ENCODE measurements at places on chromosomes 5 and 9.

DNA sequence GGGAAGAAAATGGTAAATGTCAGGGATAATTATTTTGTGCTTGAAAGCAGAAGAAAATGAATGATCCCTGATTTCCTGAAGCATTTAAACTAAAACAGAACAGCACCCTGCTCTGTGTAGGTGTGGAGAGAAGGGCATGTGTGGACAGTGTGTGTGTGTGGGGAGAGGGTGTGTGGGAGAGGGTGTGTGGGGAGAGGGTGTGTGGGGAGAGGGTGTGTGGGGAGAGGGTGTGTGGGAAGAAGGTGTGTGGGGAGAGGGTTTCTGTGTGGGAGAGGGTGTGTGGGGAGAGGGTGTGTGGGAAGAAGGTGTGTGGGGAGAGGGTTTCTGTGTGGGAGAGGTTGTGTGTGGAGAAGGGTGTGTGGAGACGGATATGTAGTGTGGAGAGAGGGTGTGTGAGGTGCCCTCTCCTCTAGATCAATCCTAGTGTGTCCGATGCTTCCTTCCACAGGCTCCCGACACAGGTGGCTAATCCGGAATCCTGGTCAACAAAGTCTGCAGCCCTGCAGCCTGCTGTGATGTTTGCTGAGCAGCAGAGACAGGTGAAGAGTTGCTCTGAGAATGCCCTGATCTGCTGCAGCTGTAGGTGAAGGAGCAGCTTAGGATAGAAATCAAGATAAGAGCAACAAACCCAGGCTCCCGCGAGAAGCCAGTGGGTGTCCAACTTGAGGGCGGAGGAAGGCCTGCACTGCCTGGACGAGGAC is 15.5 kb downstream of the IRX4 start:
- DNase-seq: no peak

GRCh38 chr5:116379306-116379705 is 195.3 kb downstream of the SEMA6A start:
- no peak for DNase-seq

GRCh38 chr9:121671612-121672155 is 20.2 kb downstream of the DAB2IP start:
- DNase-seq: no peak

DNA sequence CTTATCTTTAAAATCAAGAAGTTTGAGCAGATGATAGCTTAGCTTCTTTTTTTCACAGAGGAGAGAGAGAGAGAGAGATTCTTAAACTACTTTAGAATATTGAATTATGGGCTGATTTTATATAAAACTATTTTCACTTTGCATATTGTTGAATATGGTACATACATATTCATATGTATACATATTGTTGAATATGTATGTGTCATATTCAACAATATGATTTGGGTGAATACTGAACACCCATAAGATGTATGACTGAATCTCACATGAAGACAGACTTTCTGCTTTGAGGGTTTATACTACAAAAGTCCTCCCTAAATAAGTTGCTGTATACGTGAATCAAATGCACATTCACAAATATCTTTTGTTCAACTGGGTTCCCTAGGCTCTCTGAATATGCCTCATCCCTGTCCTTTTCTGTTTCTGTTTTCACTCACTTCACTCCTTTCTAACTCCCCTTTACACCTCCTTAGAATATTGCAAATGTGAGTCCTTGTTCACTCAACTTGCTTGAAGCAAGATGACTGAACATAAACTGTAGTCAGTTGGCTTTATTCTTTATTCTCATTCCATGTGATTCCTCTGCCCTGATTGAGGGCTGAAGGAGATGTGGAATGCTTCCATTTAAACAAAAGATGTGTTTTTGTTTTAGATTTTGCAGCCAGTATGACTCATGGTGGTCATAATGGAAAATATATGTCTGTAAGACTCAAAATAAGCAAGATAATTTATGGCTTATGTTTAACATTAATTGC is 225.4 kb upstream of the DAB2 start:
- no peak for DNase-seq

GRCh38 chr5:139246394-139246793 is 47.1 kb upstream of the MATR3 start:
- DNase-seq: no peak

GRCh38 chr5:14834062-14834461 is 37.5 kb downstream of the ANKH start:
- DNase-seq: no peak

DNA sequence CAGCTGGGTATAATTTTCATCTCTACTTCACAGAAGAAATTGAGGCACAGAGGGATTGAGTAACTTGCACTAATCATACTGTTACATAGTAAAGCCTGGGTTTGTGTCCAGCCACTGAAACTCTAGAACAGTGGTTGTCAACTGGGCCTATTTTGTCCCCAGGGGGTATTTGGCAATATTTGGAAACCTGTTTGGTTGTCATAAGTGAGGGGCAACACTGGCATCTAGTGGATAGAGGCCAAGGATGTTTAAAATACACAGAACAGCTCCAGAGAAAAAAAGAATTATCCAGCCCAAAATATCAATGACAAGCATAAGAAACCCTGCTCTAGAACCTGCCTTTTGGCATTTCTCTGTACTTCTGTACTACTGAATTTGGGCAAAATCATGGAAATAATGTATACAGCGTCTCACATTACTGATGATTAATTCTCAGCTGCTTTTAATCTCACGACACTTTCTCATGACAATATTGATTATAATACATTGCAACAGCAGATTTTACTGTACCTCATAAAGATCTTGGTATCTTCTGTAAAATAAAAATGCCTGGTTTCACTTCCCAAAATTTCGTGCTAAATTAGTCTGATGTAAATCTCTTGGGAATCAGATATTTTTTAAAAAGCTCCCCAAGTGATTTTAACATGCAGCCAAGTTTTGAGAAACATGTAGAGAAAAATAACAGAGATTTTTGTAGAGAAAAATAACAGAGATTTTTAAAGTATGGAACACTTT is 112.7 kb downstream of the RORB start:
- DNase-seq: no peak

DNA sequence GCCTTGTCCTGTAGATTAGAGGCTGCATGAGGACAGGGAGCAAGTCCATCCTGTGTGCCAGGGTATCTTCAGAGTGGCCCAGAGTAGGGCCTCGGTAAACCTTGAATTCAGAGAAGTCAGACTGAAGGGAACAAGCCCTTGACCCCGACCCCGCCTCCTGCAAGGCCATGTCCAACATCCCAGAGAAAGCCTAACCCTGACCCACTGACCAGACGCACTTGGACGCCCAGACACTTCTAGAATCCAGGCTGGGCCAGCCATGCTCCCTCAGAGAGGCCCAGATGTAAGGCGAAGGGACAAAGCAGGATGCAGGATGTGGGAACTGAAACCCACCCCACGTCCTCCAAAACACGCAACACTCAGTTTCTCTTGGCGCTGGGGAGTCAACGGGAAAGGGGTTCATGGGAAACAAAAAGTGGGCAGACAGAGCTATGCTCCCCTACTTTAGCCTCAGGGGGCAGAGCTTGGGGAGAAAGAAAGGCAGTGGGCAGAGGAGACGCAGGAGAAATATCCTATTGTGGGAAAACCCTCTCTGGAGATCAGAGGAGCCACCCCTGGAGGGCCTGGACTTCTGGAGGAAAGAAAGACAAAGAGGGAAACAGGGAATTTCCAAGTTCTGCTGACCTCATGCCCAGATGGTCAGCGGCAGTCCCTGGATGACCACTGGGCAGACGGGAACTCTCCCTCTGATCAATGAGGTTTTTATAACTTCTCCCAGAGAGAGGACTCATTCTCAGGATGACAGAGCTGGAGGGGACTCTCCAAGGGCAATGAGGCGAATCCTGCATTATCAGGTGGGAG is 13.0 kb downstream of the TNIP1 start:
- no peak for DNase-seq

- no peak for DNase-seq
Measured at GRCh38 chr5:177440990-177441780, 5.4 kb upstream of the PRR7 start.

DNA sequence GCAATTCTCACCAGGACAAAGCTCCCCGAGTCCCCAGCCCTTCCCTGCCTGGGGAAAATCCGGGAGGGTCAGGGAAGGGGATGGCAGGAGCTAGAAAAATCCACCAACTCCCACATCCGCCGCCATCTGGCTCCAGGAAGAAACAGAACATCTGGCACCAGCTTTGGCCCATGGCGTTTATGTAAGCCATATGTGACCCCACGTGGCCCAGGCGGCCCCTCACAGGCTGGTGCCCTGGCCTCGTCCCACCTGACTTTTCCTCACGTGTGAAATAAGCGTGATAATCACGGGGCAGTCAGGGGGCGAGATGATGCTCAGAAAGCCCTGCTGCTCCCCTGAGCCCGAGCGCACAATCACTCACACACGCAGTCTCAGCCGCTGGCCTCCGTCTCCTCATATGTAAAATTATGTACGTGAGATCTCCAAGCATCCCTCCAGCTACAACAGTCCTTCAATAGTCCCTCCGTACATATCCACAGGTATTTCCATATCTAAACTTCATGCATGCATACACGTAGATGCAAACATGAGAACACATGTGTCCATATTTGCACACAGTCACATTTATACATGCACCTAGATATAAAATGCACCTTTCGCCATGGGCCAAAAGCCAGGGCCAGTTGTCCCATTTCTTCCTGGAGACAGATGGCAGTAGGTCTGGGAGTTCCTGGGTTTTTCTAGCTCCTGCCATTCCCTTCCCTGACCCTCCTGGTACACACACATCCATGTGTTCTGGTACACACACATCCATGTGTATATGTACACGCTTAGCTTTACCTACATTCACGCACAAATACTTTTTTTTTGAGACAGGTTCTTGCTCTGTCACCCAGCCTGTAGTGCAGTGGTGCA is 28.9 kb downstream of the PLPP7 start:
- no peak for DNase-seq

DNA sequence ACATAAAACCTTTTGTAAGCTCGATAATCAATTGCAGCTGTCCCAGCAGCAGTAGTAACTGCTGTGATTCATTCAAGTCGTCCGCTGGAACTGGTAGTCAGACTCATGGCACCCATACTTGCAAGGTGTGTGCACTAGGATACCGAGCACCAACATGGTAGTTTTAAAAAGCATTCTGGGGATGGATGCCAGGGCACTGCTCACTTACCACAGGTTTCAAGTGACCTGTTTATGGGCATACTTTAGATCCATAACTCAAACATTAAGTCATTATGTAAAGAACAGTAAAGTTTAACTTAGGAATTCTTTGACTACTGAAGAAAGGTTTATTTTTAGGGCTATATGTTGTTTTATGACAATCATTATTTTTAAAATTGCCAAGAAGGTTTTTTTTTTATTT is 2277.6 kb downstream of the MAT2B start:
- no peak for DNase-seq

GRCh38 chr9:74795081-74795480 is 92.6 kb downstream of the TRPM6 start:
- DNase-seq: no peak

GRCh38 chr5:84445049-84445685 is 60.5 kb upstream of the EDIL3 start:
- DNase-seq: no peak

DNA sequence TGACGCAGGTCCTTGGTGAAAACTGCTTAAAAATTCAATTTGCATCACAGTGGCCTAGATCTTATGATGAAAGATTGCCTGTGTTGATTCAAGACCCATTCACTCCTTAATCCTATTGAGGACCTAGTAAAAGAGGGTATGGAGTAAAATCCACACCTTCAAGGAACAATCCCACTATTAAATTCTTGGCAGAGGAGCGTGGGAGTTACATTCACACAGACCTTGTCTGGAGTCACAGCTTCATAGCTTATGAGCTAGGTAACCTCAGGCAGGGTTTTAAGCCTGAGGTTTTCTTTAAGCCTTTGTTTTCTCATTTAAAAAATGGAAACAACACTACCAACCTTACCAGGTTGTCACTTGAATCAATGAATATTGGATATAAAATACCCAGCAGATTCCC is 566.5 kb upstream of the ZNF462 start:
- DNase-seq: no peak

GRCh38 chr9:116002181-116002580 is 151.4 kb upstream of the PAPPA start:
- no peak for DNase-seq

- DNase-seq: no peak
Measured at GRCh38 chr9:33860200-33860871, 43.4 kb downstream of the UBE2R2 start.

- no peak for DNase-seq
Measured at GRCh38 chr5:60243713-60244112, 350.2 kb upstream of the PDE4D start.

DNA sequence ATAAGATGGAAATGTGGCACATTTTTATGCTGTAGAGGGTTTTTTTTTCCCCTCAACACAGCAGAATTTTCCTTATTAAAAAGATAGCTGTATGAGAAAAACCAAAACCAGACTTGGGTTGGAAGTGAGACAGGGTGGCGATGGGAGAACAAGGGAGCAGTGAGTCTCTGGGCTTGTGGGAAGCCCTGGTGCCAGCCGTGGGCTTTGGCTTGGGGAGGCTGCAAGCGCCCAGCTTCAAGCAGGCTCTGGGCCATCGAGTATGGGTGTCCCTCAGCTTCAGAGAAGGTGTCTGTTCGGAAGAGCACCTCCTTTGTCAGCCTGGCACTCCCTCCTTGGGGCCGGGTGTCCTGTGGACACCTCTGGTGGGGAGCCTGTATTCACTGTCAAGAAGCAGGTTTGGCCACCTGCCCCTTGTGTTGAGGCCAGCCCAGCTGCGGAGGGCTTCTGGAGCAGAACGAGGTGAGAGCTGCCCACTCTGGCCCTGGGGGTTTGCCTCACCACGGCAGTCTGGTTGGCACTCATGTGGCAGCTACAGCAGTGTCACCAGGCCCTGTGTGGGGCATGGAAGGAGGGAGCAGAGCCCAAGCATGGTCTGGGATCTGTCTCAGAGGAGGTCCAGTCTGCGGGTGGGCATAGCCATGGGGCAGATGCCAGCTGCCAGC is 37.6 kb upstream of the ANGPTL2 start:
- no peak for DNase-seq

GRCh38 chr5:172299916-172300439 is 16.4 kb upstream of the UBTD2 start:
- no peak for DNase-seq

DNA sequence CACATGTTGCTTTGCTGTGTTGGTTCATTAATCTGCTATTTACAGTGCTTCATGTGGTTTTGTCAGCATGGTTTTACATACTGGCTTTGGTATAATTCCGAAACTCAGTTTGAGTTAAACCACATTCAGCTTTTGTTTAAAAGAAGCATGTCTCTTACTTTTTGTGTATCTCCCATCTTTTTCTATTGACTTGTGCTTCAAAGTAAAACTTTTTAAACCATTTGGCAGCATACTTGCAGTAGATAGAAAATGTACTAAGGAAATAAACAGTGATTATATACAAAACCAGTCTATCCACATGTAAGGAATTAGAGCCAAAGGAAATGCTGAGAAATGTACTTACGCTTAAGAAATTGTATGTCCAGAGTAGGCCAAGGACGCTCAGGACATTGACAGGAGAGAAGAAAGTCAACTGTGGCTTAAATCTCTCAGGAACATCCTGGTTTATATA is 286.9 kb downstream of the ARHGEF28 start:
- no peak for DNase-seq
